ENCODE measurements at places on chromosomes 5 and 9.
A peak's percentile ranks its signal among the peaks of the same experiment; 100 is the strongest.

DNA sequence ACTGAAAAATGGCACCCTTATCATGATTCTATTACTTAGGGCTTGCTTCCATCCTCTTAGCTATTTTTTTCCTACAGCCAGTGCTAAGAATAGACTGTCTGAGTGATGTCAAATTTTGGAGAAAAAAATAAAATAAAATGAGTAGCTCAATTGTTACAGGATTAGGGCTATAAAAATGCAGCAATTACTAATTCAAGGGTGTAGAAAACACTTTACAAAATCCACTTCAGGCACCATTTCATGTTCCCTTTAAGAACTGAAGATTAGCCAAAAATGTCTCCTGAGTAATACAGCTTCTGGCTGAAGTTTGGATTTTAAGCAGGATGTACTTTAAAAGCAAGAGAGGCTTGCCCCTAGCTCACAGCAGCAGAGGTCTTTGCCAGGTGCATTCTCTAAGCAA is 240.5 kb upstream of the IRX1 start:
- no peaks in the 10 kb centered on the region for H3K4me1 ChIP-seq
- H3K4me3 ChIP-seq: no peak overlapping the region
- no peak overlapping the region for H3K27ac ChIP-seq
- no peak for DNase-seq
- peaks cover 4% of the 10 kb centered on the region for H3K27me3 ChIP-seq
- H3K36me3 ChIP-seq: peaks cover 5% of the 10 kb centered on the region

GRCh38 chr5:73663860-73664240 is 37.9 kb downstream of the ARHGEF28 start:
- no peak for DNase-seq
- H3K36me3 ChIP-seq: no peaks in the 10 kb centered on the region
- H3K27me3 ChIP-seq: peaks cover 1% of the 10 kb centered on the region
- H3K4me3 ChIP-seq: no peak overlapping the region

DNA sequence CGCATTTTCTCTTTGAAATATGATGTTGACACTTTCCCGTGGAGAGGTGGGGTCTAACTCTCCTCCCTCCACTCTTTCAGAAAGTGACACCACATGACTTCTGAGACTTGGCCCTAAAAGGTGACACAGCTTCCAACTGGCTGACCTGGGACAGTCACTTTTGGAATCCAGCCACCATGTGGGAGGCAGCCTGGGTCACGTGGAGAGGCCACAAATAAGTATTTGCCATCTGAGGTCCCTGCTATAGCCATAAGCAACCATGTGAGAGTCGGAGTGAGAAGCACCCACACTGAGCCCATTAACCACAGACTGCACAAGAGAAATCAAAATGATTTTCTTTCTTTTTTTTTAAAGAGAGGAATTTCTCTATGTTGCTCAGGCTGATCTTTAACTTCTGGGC is 4.1 kb upstream of the PHYKPL start:
- H3K27ac ChIP-seq: no peak overlapping the region
- DNase-seq: no peak
- no peak overlapping the region for H3K4me3 ChIP-seq
- peaks cover 6% of the 10 kb centered on the region for H3K4me1 ChIP-seq
- peaks cover 6% of the 10 kb centered on the region for H3K27me3 ChIP-seq

DNA sequence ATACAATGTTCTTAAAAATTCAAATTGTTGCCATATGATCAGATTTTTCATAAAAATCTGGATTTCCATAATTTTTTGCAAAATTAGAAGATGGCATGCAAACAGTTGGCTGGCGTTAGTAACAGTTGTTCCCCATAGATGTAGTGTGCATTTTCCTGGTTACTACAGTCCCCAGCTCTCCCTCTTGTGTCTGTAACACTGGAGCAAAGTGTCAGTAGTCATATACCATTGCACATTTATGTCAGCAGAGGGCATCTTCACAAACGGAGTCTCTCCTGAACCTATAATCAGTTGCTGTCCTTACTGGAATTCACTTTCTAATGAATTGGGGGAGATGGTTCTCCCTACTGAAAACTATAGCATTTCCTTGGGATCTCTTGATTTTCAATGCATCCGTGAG is 44.7 kb upstream of the DMAC1 start:
- no peak overlapping the region for H3K4me3 ChIP-seq
- no peaks in the 10 kb centered on the region for H3K4me1 ChIP-seq
- peak; percentile 31 for DNase-seq
- no peak overlapping the region for H3K27ac ChIP-seq
- H3K27me3 ChIP-seq: peaks cover 1% of the 10 kb centered on the region

- peaks cover 14% of the 10 kb centered on the region for H3K27me3 ChIP-seq
- peaks cover 4% of the 10 kb centered on the region for H3K36me3 ChIP-seq
- H3K27ac ChIP-seq: peak overlapping the region; percentile 79
- H3K4me3 ChIP-seq: peak overlapping the region; percentile 98
These were observed 1.1 kb downstream of the LARP1 start for GRCh38 chr5:154756009-154756867.

- H3K36me3 ChIP-seq: no peaks in the 10 kb centered on the region
- H3K27ac ChIP-seq: no peak overlapping the region
- H3K4me3 ChIP-seq: no peak overlapping the region
- peaks cover 2% of the 10 kb centered on the region for H3K4me1 ChIP-seq
These were observed 60.3 kb upstream of the PJA2 start for GRCh38 chr5:109469896-109470662.

DNA sequence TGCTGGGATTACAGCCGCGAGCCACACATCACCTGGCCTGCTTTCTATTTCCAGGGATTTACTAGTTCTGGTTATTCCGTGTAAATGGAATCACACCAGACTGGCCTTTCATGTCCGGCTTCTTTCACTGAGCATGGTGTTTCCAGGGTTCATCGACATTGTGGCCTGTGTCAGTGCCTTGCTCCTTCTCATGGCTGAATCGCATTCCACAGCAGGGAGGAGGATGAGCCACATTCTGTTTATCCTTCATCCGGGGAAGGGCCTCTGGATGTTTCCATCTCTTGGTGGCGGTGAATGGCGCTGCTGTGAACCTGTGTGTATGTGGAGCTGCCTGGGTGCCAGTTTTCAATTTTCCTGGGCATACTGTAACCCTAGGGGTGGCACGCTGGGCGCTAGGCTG is 58.7 kb upstream of the RNU6ATAC start:
- H3K27ac ChIP-seq: no peak overlapping the region
- peaks cover 9% of the 10 kb centered on the region for H3K27me3 ChIP-seq
- H3K4me1 ChIP-seq: peaks cover 4% of the 10 kb centered on the region
- H3K36me3 ChIP-seq: no peaks in the 10 kb centered on the region

DNA sequence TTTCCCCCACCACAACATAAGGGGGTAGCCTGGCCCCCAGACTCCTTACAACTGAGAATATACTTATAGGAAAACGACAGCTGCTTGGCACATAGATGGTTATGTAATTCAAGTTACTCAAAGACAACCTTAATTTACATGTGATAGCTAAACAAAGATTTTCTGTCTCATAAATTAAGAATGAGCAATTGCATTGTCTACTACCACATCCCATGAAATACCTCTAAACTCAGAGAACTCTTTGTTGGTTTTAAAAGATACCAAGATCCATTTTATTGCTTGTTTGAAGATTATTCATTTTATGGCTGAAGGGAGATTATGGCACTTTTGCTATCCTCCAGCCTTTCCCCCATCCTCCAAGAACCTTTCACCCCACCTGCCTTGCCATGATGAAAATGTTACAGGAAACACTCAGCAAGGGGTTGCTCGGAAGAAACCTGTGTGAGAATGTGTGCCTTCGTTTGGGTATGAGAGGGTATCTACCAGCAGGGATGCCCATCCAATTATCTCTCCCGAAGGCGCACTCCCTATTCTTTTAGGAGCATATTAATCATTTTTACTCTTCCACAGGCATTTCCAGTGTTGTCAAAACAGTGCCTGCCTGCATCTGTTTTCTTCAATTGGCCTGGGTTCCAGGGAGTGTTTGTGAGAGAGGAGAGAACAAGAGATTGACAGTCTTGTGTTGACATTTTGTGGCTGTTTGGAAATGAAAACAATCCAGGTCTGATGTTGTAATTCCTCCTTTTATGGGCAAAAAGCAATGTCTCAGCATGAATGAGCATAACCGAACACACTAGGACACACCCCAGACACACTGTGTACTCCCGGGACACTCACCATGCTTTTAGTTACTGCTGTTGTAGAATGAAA is 208.0 kb upstream of the ANKRD55 start:
- H3K4me3 ChIP-seq: no peak overlapping the region
- H3K4me1 ChIP-seq: no peaks in the 10 kb centered on the region
- DNase-seq: no peak
- H3K36me3 ChIP-seq: no peaks in the 10 kb centered on the region

DNA sequence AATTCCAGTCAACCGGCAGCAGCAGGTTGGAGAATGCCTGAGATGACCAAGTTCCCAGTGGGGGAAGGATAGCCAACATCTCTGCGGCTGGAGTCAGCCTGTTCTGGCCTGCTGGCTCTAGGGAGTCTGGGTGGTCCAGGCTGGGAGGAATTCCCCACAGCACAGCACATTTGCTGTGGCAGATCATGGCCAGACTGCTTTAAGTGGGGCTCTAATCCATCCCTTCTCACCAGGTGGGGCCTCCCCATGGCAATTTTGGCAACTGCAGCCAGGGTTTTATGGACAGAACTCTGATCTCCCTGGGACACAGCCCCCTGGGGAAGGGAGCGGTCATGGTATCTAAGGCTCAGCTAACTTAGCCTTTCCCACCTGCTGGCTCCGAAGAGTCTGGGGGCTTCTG is 226.1 kb downstream of the DTWD2 start:
- no peaks in the 10 kb centered on the region for H3K27me3 ChIP-seq
- DNase-seq: no peak
- no peak overlapping the region for H3K4me3 ChIP-seq
